ENCODE measurements at places on chromosomes 5 and 9. TPM values are rescaled to one million over a fixed set of nuclear protein-coding genes. Genes with fewer than 3 reads are reported as not detected.

Gene PIP5KL1
- polyA plus RNA-seq: 2.7 TPM

Gene GHR
- 1.6 TPM for polyA plus RNA-seq

Gene ECSCR
- 11.4 TPM for polyA plus RNA-seq

Gene KCNIP1
- not detected for polyA plus RNA-seq

Gene RNF183
- polyA plus RNA-seq: 2.3 TPM

Gene MEGF10
- 0.02 TPM for polyA plus RNA-seq
